ENCODE measurements at places on chromosomes 4 and X.

- no peak for DNase-seq
These were observed 199.0 kb upstream of the LNX1 start for GRCh38 chr4:53790286-53790685.

DNA sequence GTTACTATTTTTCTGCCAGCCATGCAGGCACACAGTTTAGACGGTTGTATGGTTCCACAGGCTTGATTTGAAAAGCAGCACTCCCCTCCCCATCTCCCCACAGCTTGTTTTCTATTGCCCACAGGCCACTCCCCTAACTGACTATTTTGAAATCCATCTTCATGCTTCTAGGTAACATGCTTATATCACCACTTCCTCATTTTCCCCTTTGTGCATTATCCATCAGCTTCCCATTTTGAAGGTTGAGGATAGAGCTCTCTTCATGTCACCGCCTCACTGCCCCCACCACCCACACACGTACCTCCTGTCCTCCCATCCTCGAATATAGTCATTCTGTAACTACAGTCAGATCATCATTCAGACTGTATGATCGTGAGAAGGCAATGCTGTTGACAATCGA, 224.7 kb downstream of the MID1 start:
- no peak for DNase-seq

DNA sequence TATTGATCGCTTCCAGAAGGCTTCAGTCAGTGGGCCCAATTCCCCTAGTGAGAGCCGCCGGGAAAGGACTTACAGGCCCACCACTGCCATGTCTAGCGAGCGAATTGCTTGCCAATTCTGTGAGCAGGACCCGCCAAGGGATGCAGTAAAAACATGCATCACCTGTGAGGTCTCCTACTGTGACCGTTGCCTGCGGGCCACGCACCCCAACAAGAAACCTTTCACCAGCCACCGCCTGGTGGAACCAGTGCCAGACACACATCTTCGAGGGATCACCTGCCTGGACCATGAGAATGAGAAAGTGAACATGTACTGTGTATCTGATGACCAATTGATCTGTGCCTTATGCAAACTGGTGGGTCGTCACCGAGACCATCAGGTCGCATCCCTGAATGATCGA, 15.3 kb downstream of the MID2 start:
- no peak for DNase-seq

DNA sequence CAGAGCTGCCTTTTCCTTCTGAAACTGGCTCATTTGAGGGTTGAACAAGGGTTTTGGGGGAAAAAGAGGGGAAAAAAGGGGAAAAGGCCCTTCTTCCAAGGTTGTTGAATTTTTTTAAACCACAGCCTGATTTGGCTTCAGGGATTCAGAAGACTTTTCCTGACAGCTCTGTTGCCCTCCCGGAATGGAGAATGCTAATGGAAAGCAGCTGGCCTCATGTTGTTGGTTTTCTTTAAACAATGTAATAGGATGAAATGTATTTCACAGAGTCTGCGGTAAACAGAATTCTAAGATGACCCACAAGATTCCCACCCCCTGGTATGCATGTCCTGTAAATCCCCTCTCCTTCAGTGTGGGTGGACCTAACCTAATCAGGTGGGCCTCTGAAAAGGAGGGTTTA, 3.3 kb upstream of the KIAA1210 start:
- no peak for DNase-seq

GRCh38 chrX:24668111-24668510, 21.0 kb upstream of the PCYT1B start:
- DNase-seq: no peak

GRCh38 chr4:120555058-120555457, 367.5 kb downstream of the PRDM5 start:
- DNase-seq: no peak

GRCh38 chrX:110915111-110915510, 119.5 kb upstream of the CHRDL1 start:
- DNase-seq: peak; percentile 35

- DNase-seq: no peak
These were observed 246.1 kb downstream of the NR3C2 start for GRCh38 chr4:148196164-148196563.

DNA sequence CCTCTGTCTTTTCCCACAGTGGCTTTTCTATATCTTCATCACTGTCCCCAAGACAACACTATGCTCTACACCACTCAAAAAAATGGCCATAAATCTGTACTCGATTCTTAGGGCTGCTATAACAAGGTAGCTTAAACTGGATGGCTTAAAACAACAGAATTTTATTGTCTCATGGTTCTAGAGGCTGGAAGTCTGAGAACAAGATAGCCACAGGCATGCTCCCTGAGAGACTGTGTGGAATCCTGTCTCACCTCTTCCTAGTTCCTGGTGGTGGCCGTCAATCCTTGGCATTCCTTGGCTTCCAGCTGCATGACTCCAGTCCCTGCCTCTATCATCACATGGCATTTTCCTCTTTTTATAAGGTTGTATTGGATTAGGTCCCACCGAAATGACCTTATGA, 70.7 kb upstream of the DCLK2 start:
- peak; percentile 84 for DNase-seq

GRCh38 chr4:25978327-25978726, 64.3 kb downstream of the SMIM20 start:
- DNase-seq: no peak

GRCh38 chrX:41031256-41031967, 53.8 kb upstream of the USP9X start:
- no peak for DNase-seq

GRCh38 chrX:68498508-68499379, at the start of gene YIPF6:
Gene YIPF6 (plus strand): TSS chrX:68499051. CDS start chrX:68499067, 16 bp downstream.
- no peak for DNase-seq

DNA sequence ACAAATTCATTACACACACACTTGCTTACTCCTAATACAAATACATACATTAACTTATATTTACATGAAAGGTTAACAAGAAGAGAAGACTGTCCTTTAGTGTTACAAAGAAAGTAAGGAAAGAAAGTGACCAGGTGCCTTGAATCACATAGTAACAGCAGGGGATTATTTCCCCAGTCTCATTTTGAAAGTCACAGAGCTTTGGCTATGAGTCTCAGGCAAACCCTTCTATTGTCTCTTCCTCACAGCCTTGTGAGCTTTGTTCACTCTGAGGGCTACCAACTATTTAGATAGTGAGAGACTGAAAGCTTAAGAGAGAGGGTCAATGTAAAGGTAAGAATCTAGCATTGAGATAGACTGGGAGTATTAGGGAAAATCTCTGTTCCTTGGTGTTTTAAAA, 161.6 kb downstream of the NPNT start:
- no peak for DNase-seq

GRCh38 chr4:89447543-89447942, 139.9 kb upstream of the GPRIN3 start:
- no peak for DNase-seq

DNA sequence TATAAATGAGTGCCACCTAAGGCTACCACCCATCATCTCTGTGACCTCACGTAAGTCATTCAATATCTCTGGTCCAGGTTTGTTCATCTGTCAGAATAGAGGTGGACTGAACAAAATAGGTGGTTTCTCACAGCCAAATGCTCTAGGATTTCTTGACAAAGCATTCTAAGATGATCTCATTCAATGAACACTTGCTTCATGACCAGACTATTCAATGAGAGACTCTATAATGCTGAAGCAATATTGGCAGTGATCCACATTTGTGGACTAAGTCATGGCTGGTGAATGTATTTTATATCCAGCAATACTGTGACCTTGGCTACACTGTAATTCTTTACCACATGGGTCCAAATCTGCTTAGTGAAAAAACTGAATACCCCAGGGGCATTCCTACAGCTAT, 37.9 kb downstream of the LDB2 start:
- peak; percentile 74 for DNase-seq

GRCh38 chrX:135185795-135186443, 14.7 kb upstream of the CT55 start:
- peak; percentile 7 for DNase-seq

DNA sequence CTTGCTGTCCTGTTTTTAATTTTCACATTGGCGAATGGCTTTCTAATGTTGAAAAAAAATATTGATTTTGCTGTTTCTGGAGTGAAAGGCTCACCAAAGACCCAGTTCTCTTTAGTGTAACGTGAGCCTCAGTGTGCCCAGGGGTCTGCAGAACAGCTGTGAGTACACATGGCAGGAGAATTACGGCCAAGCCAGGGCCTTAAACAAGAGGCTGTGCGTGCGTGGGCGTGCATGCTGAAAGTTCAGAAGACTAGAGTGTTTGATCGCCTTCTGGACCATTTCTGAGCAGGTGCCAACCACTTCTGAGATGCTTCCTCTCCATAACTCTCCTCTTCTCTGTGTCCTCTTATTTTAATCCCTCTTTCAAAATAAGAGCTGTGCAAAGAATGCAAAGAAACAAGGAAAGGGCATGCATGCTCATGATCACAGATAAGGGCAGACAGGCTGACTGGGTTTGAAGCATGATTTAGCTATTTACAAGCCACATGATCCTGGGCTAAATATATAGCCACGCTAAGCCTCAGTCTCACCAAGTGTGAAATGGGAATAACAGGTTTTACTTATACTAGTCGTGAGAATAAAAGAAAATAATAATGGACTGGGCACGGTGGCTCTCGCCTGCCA, 9.9 kb downstream of the PHEX start:
- no peak for DNase-seq

DNA sequence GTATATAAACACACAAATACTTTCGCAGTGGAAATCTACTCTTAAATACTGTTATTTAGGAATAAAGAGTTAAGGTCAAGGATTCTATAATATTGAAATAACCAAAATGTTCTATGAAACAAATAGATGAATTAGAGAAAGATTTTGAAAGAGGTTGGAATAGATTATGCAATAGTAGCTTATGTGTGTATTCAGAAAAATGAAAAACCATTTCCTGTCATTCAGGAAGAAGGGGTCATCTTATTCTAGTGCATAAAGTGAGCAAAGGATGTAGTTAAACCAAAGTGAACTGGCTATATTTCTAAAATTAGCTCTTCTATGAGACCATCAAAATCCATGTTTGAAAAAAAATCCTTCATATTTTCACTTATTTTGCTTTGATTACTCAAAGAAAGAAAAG, 30.0 kb upstream of the MYOZ2 start:
- no peak for DNase-seq

- DNase-seq: peak; percentile 87
These were observed 35.3 kb upstream of the TENM3 start for GRCh38 chr4:182207830-182208396.

DNA sequence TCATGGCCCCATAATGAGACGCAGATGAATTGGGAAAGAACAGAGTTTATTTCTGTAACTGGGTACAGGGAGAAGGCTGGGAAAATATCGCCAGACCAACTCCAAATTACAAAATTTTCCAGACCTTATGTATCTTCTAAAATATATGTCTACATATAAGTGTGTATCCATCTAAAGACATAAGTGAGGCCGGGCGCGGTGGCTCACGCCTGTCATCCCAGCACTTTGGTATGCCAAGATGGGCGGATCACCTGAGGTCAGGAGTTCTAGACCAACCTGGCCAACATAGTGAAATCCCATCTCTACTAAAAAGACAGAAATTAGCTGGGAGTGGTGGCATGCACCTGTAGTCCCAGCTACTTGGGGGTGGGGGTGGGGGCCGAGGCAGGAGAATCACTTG, 11.7 kb upstream of the DHRSX start:
- DNase-seq: no peak

DNA sequence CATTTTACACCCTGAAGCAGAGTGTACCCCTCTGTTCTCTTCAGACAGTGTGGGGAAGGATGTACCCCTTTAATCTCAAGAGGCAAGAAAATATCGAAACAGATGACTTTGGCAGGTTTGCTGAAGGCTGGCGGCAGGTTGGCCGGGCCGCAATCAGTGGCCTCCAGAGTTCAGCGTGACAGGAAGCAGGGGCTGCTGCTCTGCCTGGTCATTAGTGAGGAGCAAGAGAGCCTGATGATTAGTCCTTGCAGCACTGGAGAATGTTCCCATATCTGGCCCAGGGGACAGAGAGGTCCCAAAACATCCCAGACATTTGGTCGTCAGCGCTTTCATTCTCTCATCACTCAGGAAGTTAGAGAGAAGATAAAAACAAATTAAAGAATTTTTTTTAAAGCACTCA, 352.8 kb downstream of the SPRY1 start:
- no peak for DNase-seq

DNA sequence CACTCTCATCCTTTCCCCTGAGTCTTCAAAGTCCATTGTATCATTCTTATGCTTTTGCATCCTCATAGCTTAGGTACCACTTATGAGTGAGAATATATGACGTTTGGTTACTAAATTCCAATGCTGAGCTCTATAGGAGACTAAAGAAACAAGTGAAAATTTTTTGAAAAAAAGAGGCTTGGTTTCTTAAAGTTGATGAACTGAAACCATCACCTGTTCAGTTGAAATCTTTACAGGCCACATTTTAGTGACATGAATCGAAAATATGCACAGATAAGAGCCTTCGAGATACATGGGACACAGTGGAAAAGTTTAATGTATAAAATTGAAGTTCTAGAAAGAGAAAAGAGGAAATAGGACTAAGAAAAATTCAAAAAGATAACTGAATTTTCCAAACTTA, 195.8 kb downstream of the GPM6A start:
- no peak for DNase-seq

- DNase-seq: no peak
These were observed 526.5 kb downstream of the TRIML1 start for GRCh38 chr4:188665491-188666457.

GRCh38 chr4:78207541-78207940, 150.4 kb downstream of the FRAS1 start:
- DNase-seq: no peak

GRCh38 chr4:1754336-1754735, 33.0 kb downstream of the TACC3 start:
- DNase-seq: no peak

DNA sequence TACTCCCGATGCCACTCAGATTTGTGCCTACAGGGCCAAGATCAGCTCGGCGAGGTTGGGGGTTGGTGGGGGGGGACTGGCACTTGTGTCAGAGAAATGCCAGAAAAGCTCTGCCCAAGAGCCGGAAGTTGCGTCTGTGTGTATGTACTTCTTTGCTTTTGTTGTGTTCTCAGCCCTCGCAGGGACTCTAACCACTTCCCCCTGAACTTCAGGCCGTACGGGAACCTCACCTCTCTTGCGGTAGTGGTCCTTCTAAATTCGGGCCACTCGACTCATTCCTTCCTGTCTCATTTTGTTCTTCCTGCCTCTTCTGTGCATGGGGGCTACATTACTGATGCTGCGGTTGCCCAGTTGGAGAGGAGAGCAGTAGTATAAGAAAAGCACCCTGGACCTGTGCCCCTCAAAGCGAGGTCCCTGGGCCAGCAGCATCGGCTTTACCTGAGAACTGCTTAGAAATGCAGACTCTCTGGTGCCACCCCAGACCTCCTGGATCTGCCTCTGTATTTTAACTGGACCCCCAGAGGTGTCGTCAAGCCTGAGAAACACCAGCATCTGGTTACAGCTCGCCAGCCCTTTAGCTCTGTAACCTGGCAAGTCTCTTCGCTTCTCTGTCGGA, 146.3 kb upstream of the RPS6KA3 start:
- DNase-seq: no peak

- no peak for DNase-seq
These were observed 24.9 kb upstream of the IQSEC2 start for GRCh38 chrX:53305996-53306937.

- no peak for DNase-seq
These were observed 10.6 kb downstream of the SYTL4 start for GRCh38 chrX:100721328-100721727.

All from GM04503 (cell line).